Activated B cell treated with CpG ODN at 0.5 μM for 24 hours (primary cell): ENCODE measurements at places on chromosomes 2 and 18.

DNA sequence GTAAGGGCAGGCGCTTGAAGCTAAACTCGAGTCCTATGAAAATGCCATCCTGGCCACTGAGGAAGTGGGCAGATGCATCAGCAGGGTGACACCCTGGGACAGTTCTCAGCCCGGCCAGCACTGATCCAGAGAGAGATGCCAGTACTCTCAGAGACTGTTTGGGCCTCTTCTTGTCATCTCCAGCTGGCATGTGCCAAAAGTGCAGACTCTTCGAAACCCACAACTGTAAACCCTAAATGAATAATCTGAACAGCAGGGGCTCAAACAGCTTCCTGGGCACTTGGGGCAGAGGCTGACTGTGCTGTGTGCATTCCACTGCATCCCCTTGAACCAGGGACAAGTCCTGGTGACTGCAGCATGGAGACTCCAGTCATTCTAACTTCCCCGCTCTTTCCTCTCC lies 204.2 kb upstream of the SMAD2 start:
- no peak for DNase-seq

DNA sequence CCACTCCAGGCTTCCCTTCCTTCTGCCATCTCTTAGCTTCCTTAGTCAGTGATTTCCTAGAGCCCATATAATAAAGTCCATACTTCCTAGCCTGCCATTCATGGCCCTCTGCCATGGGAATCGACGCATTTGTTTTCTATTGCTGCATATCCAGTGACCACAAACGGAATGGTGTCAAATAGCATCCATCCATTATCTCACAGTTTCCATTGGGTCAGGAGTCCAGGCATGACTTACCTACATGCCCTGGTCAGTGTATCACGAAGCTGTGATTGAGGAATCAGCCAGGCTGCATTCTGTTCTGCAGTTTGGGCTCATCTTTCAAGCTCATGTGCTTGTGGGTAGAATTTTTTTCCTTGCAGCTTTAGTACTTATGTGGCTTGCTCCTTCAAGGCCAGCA lies 209.7 kb upstream of the EPAS1 start:
- DNase-seq: no peak

DNA sequence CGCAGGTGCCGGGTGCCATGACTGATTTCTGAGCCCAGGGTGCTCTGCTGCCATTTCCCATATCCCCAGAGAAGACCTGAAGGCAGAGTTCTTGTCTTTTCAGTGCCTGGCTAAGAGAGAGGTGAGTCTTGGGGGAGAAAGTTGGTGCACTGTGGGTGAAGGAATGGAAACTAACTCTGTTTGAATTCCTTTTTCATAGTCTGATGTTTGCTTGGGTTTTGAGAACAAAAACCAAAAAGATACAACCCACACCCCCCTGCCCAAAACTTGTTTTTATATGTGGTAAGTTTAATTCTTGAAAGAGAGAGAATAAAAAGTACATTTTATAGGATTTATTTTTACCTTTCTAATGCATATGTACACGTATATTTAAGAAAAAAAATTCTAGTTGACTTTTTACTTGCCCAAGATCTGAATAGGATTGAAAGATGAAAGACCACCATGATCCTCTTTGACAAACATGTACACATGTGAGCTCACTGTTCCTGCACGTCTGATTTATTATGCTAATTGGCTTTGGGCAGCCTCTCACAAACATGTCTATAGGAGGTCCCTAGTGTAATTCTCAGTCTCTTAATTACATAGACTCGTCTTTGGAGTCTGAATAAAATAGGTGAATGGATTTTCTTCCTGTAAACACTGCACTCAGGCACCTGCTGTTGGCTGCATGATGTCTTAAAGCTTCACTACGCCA lies 46.3 kb downstream of the ARL4C start:
- no peak for DNase-seq

DNA sequence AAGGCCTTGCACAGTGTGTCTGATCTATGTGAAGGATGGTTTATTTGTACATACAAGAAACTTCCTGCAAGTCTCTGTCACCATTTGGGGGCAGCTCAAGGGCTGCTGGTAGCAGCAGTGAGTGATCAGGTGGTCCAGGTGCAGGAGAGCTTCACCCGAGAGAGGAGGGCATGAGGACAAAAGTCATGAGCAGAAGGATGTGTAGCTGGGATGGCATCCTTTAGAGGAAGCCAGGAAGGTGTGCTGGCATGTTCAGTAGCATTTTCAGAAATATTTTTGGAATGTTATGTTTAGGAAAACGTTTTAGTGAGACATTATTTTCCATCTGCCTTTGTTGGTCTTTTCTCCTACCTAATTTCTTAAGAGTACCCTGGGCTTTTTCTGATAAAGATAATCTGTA lies 31.9 kb downstream of the VWA3B start:
- no peak for DNase-seq

DNA sequence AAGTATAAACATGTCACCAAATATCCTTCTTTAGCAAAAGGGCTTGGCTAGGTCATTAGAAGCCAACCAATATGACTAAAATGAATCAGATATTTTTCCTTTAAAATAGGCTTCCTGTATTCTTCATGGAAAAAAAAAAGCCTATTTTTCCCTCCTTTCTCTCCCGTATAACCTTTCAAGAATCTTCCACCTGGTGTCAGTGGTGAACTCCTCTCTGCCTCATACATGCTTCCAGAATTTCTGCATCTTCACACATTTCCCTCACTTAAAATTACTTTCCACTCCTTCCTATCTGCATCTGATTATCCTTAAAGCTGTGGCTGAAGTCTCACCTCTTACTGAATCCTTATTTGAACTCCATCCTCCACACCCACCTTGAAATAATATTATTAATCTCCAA lies 116.9 kb upstream of the FANCL start:
- no peak for DNase-seq

DNA sequence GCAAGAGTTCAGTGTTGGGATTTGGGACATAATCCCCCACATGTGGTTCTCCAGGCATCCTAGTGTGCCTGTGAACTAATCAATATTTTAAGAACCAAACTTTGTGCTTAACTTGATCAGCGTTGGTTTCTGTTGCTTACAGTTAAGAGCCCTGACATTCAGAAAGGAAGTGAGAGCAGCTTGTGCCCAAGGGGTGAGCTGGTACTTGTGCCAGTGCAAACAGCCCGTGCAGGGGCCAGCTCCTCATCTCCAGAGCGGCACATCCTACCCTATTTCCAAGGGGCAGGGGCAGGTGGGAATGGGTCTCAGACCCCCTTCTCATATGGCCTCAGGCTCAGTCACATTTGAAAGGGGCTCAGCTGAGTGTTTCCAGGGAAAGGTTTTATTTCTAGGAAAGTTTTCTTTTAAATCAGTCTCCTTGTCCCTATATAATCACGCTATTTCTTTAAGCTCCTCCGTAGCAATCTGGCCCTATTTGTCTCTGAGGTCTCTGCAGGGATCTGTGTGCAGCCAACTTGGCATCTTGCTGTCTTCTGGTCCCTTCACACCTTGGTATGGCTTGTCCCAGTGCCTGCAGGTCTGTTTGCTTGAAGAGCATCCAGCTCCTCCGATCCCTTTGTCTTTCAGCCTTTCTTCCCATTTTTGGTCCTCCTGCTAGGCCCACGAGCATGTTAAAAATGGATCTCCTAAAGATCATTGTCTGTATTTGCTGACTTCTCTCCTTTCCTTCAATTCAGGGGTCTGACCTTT lies 358.9 kb downstream of the HRH4 start:
- no peak for DNase-seq

DNA sequence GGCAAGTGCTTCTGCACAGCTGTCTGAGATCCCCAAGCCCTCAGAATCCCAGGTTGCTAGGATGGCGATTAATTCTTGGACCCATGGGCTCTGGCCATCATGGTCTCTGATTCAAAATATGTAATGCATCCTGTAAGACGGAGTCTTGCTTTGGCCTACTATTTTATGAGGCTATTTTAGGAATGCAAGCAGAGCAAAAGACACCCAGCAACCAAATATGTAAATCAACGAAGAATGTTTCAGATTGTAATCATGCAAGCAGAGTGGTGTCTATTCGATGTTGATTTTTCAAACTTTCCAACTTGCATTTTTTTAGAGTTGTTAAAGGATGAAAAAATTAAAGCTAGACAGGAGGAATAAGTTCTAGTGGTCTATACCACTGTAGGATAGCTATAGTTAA lies 154.8 kb downstream of the COL6A3 start:
- no peak for DNase-seq

DNA sequence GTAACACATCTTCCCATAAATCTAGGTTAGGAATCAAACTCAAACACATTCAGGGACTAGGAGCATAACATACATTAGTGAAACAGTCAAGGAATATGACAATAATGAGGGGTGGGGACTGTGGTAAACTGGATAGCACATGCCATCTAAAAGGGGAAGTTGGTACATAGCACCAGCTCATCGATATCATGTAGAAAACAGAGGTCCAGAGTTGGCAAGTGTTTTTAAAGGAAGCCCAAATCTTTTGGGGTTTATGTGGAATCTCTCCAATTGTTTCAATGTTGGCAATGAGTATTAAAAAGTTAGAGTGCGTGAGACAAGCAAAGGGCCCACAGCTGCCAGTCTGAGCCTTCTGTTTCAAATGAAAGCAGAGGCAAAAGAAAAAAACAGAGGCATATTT lies 24.4 kb downstream of the KLF7 start:
- no peak for DNase-seq

- no peak for DNase-seq
Measured at GRCh38 chr2:167607211-167607610, 640.2 kb downstream of the STK39 start.

DNA sequence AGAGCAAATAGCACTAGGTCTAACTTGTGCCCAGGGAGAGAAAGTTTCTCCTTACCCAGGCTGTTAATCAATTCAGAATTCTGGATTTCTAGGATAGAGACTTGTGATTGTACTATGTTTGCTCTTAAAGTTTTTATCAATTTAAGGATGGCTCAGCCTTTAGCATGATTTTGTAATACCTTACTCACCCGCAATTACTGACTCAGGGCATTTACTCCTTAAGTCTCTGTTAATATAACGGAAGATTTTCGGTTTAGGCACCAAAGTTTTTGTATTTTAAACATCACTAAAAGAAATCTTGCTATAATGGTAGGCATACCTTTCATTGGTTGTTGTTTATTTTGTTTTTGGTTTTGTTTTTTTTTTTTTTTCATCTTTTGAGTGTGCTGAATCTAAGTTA lies 358.2 kb downstream of the RBM43 start:
- no peak for DNase-seq

GRCh38 chr18:63159590-63159989 lies 160.0 kb downstream of the BCL2 start:
- DNase-seq: no peak

DNA sequence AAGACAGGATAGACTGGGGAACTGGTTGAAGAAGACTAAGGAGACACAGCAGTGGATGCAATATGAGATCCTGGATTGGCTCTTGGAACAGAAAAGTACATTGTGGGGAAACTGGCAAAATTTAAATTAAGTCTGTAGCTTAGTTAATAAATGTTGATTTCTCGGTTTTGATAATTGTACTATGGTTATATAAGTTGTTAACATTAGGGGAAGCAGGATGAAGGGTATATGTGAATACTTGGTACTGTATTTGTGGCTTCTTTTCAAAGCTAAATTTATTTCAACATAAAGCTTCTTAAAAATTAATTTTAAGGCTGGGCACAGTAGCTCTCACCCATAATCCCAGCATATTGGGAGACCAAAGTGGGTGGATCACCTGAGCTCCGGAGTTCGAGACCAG lies 103.8 kb downstream of the TMEM17 start:
- DNase-seq: no peak

GRCh38 chr18:2846636-2847316 lies at the start of gene EMILIN2:
TSS of gene EMILIN2 (plus strand) at chr18:2847006. CDS start at chr18:2847189, 183 bp downstream.
- peak; percentile 87 for DNase-seq

DNA sequence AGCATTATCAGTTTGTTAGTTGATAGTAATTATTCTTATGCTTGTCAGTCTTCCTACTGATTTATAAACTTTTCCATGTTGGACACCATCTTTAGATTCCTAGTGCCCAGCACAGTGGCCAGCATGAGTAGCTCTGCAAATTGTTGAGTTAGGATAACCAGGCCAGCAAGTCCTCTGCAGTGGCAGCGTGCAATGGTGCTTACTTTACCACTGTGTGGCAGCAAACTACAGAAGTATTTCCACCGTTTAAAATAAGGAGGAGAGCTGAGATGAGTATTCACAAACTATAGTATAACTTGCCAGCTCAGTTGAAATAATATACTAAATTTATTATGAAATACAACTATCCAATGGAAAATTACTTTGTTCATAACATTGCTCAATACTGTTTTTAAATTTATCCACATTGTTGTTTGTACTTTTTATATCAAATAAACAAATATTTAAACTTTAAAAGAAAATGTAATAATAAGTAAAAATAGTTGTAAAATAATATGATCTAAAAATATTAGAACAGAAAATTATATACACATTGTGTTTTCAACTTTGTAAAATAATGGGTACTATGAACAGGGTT lies 9.3 kb upstream of the THADA start:
- no peak for DNase-seq

DNA sequence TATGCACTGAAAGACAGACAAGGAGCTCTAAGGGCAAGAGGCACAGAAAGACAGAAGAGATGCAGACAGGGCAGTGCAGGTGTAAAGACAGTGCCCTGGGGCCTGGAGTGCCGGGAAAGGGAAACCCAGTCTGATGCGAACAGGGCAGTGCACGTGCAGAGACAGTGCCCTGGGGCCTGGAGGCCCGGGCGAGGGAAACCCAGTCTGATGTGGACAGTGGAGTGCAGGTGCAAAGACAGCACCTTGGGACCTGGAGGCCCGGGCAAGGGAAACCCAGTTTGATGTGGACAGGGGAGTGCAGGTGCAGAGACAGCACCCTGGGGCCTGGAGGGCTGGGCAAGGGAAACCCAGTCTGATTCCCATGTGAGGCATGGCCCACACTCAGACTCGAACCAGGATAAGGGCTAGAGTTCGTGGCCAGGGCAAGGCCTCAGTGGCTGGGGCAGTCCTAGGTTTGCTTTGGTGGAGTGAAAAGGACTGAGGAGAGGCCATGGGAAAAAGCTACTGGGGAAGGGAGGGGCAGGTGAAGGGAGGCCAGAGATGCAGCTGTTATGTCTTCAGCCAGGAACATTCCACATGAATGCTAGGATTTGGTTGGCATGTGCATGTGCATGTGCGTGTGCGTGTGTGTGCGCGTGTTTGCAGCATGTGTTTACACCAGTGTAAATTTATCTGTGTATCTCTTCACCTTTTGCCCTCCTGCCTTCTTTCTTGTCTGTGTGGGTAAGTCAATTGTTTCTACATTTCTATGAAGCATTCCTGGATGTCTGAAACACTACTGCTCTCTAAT lies 39.1 kb upstream of the DNMT3A start:
- DNase-seq: peak; percentile 13

DNA sequence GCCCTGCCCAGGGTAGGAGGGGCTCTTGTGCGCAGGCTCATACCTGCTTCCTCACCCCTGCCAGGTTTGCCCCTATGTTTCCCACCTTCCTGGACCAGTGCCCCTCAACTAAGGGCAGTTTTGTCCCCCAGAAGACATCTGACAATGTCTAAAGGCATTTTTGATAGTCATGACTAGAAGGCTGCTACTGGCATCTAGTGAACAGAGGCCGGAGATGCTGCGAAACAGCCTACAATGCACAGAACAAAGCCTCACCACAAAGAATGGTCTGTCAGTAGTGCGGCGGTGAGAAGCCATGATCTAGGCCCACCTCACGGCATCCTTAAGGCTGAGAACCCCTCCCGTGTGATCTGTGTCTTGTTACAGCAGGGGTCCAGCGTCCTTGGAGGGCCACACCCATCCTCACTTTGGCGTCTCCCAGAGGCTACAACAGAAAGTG lies 96.0 kb downstream of the TMEM17 start:
- DNase-seq: no peak
